ENCODE measurements at places on chromosomes 1 and 21.

- DNase-seq, result no peak
Observed at GRCh38 chr1:101382135-101382534, 145.3 kb downstream of the S1PR1 start.

GRCh38 chr1:182666706-182667105, 17.7 kb downstream of the RGS8 start:
- DNase-seq, result no peak

DNA sequence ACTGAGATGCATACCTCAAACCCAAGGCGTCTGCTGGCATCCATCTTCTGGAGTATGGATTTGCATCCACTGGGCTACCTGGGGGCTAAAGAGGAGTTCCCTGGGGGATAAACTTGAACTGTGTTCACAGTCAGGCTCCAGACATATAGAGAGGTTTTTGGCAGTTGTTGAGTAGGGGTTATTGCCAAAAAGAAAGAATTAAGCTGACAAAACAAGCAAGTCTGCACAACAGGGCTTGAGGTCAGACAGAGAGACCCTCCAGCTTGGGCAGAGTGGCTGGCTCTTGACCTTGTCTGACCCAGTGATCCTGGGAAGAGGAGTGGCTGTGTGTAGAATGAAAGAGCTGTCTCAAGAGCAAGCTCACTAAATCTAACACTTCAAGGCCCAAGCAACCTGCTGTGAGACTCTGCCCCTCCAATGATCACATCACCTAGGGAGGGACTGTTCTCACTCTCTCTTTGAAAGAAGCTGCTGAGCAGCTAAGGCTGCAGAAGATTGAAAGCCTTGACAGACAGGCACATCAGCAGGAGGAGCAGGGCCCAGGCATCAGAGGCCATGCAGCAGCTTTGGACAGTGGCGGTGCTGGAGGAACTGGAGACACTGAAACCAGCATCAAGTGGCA, 61.5 kb downstream of the SYT2 start:
- DNase-seq, result no peak

GRCh38 chr1:184534690-184535089, 147.9 kb downstream of the C1orf21 start:
- DNase-seq, result no peak
